Kidney glomerular epithelial cell (primary cell): ENCODE measurements at places on chromosomes 6 and 20.

DNA sequence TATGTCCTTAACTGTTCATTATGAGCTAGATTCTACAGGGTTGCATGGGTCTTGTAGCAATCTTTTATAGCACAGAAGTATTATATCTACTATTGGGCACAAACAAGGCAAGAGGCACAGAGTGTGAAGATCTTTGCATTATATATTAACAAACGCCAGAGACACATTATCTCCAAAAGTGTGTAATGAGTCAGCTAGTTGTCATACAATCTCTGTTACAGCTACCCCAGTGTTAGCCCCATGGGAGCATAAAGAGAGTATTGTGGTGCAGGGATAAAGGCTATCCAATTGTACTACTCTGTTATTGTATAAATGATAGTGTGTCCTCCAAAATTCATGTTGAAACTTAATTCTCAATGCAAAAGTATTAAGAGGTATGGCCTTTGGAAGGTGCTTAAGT is 148.4 kb upstream of the RIMS1 start:
- DNase-seq = no peak

DNA sequence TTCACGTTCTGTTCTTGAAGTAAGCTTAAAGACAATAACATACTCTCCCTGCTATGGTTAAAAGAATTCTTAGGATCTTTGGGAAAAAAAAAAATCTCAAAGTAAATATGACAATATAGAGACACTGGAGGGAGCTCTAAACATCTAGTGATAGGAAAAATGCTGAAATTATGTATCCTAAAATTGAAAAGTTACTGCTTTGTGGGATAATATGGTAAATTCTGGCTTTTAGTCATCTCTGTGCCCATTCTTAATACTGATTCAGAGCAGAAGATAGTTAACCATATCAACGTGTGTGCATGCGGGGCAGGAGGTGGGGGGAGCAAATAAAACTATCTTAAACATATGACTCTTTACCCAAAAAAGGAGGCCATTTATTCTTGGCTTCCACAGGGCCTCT is 165.4 kb downstream of the GMPR start:
- no peak for DNase-seq

DNA sequence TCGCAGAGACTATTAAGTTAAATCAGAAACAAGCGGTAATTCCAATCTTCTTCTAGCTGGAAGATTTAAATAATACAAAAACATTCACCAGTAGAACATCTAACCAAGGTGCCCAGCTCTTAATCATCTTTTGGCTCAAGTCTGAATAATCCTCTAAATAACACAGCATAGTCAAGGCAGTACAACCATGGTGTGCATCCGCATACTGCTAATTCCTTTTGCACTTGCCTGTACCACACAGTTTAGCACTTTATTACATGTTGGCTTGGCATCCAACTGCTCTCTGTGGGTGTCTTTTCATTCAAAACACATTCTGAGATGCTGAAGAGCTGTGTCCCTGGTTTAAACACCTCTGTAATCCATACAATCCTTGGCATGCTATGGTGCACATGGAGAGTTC is 42.3 kb downstream of the VGLL2 start:
- DNase-seq = no peak

DNA sequence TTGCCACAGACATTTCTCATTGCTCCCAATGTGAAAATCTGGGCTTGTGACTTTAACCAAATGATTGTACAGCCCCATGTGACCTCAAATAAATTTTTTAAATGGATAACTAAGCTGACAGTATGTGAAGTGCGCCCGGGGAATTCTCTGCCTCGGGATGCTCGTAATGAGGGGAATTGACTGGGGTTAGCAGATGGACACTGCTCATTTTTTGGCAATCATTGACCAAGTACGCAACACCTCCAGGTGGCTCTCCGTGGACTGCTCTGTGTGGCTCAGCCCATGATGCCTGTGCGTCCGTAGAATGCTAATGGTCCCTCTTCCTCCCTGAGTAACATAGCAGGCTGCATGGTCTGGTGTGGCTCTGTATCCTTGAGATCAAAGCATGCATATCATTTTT is 42.4 kb downstream of the FARS2 start:
- no peak for DNase-seq

DNA sequence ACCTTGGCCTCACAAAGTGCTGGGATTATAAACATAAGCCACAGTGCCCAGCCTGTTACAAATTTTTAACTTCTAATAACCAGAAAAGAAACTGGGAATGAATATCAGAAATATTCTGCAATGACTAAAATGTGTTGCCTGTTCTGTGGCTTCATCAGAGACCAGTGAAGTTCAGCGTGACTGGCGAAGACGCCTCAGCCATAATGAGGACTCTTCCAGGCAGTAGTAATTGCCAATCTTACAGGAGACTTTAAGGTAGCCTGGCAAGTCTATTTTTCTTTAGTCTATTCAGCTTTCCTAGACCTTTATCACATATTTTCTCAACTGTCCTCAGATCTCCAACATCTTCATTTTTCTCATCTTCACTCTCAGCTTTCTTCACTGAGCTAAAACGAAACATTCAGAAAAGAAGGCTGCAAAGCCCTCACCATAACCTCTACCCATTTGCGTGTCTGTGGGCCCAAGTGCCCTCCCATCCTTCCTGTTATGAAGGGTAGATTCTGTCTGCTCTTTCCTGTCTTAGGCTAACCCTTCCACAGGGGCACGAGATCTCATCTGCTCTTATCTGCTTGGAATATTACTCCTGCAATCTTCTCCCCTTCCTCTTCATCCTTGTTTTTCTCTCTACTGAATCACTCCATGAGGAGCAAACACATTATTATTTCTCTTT is 42.0 kb upstream of the OLIG3 start:
- no peak for DNase-seq
